Epithelial cell of proximal tubule (primary cell): ENCODE measurements at places on chromosomes 12 and 14. TPM values are rescaled to one million over a fixed set of nuclear protein-coding genes. Genes with fewer than 3 reads are reported as not detected.
A peak's percentile ranks its signal among the peaks of the same experiment; 100 is the strongest.

GRCh38 chr14:88503754-88504406 is 50.9 kb downstream of the PTPN21 start:
- DNase-seq = no peak

CCND2 gene
- 6.4 and 14.8 TPM in 2 replicates for total RNA-seq

DNA sequence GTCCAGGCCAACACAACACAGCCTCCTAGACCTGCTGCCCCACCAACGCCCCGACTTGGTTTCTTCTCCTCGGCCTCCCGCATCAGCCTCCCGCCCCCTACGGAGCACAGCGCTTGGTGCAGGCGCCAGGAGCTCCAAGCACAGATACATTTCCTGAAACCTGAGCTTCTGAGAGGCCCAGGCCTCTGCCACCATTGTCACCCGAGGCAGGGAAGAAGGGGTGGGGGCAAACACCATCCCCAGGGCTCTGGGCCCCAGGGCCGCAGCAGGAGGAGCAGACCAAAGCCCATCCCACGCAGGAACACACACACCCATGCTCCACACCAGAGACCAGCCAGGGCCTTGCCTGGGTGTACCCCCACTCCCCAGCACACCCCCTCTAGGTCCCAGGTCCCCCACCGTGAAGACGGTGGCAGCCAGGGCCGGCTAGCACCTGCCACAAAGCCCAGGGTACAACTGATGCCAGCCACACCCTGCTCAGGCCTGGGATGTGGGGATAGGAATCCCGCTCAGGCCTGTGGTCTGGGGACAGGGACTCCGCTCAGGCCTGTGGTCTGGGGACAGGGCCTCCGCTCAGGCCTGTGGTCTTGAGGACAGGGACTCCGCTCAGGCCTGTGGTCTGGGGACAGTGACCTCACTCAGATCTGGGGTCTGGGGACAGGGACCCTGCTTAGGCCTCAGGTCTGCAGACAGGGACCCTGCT is 5.4 kb downstream of the JAG2 start:
- DNase-seq = no peak

PLCZ1 gene
- not detected in 2 replicates for total RNA-seq

- DNase-seq = no peak
Measured at GRCh38 chr14:22512106-22512814, 76.8 kb downstream of the DAD1 start.

FAM161B gene
- total RNA-seq = 1.7 and 2.7 TPM in 2 replicates

- peak; percentile 98 for DNase-seq
Measured at GRCh38 chr12:92971859-92972524, 42.9 kb upstream of the EEA1 start.

ETFBKMT gene
- total RNA-seq = 0.29 and 0.63 TPM in 2 replicates

FAM181A gene
- total RNA-seq = not detected in 2 replicates

ERO1A gene
- total RNA-seq = 79.4 and 105 TPM in 2 replicates

GLS2 gene
- total RNA-seq = 0.29 and 2.9 TPM in 2 replicates

DNA sequence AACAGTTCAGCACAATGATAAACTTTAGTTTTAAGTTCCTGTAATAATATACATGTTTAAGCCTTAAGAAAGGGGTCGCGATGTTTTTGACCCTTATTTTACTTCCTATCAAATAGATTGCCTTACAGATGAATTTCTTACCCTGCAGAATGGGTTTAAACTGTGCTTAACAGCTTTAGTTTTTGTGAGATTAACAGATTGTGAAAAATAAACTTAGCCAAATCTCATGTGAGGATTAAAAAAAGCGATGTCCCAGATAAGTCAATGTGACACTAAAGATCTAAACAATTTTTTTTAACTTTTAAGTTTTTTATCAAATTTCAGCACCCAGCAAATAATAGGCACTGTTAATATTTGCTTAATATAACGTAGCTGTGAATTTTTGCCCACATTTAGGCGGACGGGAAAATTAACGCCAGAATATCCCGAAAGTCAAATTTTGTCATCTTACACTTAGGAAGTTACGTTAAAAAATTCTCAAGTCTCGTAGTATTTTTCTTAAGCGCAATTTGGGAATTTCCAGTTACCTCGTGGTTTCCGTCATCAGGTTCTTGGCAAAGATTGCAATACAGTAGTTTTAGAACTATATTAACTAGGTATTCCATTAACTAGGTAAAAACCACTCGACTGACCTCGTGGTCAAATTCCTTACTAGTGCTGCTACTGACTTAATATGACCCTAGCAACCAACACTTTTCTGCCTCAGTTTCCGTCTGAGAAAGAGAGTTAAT is 1.2 kb downstream of the HNRNPC start:
- peak; percentile 94 for DNase-seq

DNA sequence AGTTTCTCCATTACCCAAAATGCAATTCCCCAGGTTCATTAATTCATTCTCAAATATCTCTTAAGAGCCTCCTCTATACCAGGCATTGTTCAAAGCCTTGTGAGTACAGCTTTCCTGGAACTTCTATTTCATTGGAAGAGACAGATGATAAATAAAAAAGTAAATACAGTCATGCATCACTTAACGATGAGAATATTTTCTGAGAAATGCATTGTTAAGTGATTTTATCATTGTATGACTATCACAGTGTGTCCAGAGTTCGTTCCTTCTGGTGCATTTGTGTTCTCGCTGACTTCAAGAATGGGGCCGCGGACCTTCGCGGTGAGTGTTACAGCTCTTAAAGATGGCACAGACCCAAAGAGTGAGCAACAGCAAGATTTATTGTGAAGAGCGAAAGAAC is 66.0 kb downstream of the ANO4 start:
- DNase-seq = peak; percentile 36

DNA sequence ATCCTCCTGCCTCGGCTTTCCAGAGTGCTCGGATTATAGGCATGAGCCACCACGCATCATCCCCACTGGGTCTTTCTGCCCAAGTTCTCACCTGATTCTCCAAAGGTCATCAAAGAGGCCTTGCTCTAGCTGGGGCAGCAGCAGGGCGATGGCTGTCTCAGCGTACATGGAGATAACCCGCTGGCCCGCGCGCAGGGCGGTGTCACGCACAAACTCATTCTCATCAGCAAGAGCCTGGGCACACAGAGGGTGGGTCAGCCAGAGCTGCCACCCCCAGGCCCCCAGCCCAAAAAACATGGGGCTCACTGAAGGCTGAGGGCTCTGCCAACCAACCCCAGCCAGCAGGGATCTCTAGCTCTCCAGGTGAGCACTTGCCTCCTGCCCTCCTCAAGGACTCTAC is 27.7 kb upstream of the RAB35 start:
- no peak for DNase-seq

MMP17 gene
- total RNA-seq = 0.69 and 3.6 TPM in 2 replicates

DNA sequence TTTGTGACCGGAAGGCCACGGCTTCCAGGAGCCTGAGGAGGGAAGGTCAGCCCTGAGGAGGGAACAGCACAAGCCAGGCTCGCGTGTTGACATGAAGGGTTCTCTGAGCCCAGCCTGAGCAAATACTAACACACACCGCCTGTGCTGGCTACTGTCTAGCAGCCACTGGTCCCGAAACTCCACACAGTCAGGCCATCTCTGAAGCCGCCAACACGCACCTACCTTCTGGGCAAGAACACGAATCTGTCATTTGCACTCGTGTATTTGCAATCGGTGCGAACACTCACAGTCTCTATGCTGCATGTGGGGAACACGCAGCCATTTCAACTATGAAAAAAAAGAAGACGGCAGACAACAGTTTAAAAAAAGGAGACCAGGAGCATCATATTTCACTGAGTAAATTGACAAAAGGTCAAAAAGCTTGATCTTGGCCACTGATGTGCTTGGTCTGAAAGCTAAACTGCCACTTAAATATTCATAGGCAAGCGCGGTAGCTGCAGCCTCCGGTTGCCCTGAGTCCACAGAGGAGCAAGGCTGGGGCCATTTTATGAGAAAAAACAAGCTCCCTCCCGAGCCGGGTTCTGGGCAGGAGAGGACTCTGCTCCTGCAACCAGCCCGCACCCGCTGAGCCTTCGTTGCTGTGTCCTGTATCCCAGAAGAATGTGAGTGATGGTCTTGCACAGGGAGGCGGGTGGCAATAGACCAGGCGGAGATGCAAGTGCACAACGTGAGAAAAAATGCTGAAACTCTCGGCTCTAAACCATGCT is 57.8 kb downstream of the RIMBP2 start:
- no peak for DNase-seq

KLRF2 gene
- not detected in 2 replicates for total RNA-seq

DNA sequence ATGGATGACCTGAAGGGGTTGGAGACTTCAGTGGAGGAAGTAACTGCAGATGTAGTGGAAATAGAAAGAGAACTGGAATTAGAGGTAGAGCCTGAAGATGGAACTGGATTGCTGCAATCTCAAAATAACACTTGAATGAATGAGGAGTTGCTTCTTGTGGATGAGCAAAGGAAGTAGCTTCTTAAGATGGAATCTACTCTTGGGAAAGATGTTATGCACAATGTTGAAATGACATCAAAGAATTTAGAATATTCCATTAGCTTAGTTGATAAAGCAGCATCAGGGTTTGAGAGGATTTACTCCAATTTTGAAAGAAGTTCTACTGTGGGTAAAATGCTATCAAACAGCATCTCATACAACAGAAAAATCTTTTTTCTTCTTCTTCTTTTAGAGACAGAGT is 186.4 kb upstream of the PRKD1 start:
- no peak for DNase-seq
